Activated CD8-positive, alpha-beta memory T cell treated with anti-CD3 and anti-CD28 coated beads for 1 hour (primary cell): ENCODE measurements at places on chromosomes 1 and 21.

- DNase-seq = no peak
These were observed 7.3 kb upstream of the CACNA1S start for GRCh38 chr1:201119206-201120197.

DNA sequence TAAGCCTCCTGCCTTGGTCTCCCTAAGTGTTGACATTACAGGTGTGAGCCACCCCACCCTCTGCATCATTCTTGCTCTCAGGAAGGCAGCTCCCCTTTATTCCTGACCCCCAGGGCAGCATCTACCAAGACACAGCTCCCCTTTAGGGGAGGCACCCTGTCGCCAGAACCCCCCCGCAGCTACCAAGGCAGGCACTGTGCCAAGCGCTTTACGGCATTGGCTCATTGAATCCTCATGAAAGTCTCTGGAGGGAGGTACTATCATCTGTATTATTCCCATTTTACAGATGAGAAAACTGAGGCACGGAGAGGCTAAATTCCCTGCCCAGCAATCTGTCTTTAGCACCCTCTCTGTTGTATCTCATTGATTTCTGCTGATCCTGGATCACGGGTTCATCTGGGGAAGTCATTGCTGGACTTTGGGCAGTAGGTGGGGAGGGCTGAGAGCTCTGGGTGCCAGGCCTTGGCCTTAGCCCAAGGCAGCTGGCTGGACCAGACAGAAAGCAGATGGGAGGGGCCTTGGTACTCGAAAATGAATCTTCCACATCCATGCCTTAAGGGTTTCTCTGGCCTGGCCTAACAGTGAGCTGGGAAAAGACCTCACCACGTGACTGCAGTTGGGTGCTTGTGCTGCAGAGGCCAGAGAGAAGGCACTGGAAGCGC is 5.9 kb downstream of the PLOD1 start:
- DNase-seq = no peak

DNA sequence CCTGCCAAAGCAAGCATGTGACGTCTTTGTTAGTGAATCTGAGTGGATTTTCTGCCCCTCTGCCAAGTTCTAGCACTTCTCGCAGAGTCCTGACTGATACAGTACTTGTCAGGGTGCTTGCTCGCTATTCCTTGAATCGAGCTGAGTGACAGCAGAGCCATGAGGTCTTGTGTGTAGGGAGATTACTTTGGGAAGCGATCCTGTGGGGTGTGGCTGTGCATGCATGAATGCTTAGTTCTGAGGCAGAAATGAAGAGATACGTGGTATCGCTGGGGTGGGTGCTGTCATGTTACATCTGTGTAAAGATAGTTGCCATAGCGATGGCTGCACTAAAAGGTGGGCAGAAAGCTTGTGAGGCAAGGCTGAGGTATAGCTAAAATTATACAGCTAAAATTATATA is 19.3 kb upstream of the DNAJC28 start:
- no peak for DNase-seq

- no peak for DNase-seq
These were observed 362.6 kb upstream of the C1orf87 start for GRCh38 chr1:60436186-60436585.

- no peak for DNase-seq
These were observed 1.5 kb upstream of the NEK7 start for GRCh38 chr1:198155253-198155652.

GRCh38 chr1:54987919-54988705 is 7.7 kb downstream of the TMEM61 start:
- DNase-seq = no peak

DNA sequence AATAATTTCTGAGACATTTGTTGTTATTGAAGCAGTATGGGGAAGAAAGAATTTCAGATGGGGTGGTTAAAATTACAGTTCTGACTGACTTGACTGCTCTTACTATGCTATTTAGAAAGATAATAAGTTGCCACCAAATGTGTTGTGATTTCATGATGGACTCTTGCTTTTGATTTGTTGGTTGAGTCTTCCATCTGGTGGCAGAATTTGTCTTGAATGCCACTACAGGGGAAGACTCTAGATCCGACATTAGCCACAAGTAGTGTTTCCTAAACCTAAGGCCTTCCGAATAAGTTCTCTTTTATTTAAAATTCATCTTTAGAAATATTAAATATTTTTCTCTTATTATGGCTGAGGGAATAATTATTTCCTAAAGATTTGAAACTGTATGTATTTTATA is 190.9 kb upstream of the ADGRL4 start:
- no peak for DNase-seq

- DNase-seq = no peak
These were observed 2.0 kb upstream of the PERM1 start for GRCh38 chr1:983798-984475.
